Amniotic stem cell (primary cell): ENCODE measurements at places on chromosomes 1 and 21.
A peak's percentile ranks its signal among the peaks of the same experiment; 100 is the strongest.

GRCh38 chr1:179046808-179047635, 21.3 kb downstream of the FAM20B start:
- DNase-seq: no peak

DNA sequence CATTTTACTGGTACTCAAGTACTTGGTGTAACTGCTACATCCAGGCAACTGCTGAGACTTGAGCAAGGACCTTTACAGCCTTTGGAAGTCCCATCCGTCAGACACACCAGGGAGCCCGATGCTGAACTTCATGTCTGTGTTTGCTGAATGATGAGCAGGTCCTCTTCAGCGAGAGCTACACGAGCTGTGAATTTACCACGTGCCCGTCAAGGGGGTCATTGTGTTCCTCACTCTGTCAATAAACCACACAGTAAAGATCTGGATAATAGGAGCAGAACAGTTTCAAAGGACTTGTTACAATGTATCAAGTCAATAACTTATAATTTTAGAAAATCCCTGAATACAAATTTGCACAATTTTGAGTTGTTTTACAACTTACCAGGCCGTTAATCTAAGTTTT, 427.2 kb downstream of the KIF26B start:
- DNase-seq: no peak

- no peak for DNase-seq
Measured at GRCh38 chr1:229972600-229973296, 94.3 kb upstream of the GALNT2 start.

DNA sequence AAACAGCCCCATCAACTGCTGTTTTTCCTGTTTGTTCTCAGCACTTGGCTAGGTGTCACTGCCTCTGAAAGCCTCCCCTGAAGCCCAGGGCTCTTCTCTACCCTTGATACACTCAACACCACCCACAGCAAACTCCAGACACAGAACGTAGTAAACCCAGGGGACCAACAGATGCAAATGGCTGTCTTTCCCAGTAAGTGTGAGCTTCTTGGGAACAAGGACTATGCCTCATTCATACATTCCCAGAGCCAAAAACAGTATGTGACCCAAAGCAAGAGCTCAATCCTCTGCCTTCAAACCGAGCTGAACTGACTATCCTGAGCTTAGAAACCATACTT, 4.4 kb downstream of the LBR start:
- DNase-seq: no peak

GRCh38 chr1:189141056-189141455, 1336.6 kb downstream of the BRINP3 start:
- DNase-seq: no peak

GRCh38 chr1:63638471-63638870, 45.3 kb downstream of the PGM1 start:
- no peak for DNase-seq

GRCh38 chr1:218304281-218305039, 19.4 kb downstream of the RRP15 start:
- no peak for DNase-seq

DNA sequence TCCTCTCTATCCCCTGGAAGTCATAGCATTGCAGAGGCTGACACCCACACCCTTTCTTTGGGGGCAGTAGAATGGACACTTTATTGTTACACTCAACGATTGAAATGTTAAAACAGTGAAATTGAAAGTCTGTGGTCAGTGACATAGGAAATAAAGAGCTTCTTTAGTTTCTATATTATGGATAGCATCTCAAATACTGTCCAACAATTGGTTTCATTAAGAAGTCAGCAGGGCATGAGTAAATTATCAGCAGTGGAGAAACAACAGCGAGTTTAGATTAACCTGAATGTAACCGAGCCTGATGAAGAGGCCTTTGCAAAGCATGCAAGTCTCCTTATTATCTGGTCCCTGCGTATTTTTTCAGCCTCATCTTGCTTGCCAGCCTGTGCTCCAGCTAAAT, 350.7 kb downstream of the NTNG1 start:
- no peak for DNase-seq

DNA sequence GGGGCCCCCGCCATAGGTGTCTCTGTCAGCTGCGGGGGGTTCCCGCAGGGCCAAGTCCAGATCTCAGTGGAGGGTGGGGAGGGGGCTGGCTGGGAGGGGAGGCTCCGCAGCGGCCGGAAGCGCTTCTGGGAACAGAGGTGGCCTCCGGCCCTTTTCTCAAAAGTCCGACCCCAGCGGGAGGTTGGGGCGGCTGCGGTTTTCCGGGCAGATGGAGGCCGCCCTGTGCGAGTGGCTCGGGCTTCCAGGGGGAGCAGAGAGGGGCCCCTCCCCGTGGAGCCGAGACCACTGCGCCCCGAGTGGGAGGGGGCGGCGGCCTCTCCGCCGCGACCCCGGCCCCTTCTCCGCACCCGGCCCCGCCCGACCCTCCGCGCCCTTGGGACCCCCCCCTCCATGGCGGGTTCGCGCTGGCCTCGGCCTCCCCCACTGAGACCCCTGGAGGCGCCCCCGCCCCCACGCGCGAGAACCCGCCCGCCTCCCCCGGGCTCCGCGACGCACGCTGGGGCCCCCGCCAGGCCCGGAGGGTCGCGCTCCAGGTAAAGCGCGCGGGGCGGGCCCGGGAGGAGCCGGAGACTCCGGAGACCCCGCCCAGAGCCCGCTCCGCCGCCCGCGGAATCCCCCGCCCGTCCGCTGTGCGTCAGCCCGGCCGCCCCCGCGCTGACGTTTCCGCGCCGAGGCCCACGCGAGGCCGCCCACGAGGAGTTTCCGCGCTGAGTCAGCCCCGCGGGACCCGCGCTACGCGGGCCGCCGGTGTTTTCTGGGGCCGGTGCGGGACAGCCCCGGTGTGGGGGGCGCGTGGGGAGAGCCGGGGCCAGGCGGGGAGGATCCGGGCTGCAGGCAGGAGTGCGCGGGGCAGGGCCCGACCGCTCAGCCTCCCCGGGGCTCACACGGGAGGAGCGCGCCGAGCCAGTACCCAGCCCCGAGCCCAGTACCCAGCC, 5.2 kb downstream of the TNFRSF18 start:
- peak; percentile 8 for DNase-seq

DNA sequence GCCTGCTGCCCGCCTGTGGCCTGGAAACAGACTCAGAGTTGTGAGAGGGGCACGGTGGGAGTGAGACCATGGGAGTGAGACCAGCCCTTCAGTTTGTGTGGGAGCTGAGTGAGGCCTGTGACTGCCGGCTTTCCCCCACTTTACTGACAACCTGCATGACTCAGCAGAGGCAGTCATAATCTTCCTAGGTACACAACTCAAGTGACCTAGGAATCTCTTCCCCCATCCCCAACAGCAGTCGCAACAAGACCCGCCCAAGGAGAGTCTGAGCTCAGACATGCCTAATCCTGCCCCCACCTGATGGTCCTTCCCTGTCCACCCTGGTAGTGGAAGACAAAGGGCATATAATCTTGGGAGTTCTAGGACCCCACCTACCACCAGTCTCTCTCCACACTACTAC, 44.2 kb downstream of the KLHL20 start:
- DNase-seq: no peak

- no peak for DNase-seq
Measured at GRCh38 chr1:232988572-232989040, 38.2 kb downstream of the NTPCR start.
